ENCODE measurements at places on chromosomes 12 and 14. TPM values are rescaled to one million over a fixed set of nuclear protein-coding genes. Genes with fewer than 3 reads are reported as not detected.

DNA sequence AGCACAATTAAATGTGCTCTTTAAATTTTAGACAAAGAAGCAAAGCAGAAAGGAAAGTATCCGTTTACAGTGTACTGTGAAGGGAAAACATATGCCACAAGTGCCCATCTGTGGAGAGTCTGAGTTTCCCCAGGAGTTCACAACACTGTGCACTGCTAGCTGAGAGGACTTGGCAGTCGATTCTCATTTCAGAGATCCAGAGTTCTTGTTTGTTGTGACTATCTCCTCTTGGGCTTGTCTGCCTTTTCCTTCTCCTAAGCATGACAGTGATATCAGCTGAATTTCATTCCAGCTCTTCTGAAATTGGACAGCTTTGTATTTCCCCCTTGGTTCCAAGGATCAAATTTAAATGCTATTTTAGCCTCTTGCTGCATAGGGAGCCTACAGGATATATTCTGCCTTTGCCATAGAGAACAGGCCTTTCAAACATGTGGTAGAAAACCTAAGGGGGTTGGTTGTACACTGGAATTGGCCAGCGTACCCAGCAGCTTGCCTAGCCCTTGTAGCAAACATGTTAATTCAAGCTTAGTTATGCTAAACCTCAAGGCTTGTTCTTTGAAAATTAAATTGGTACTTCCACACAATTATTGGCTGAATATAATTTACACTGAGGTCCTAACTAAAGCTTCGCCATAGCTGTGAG lies 259.2 kb upstream of the NOVA1 start:
- no peak for DNase-seq

DNA sequence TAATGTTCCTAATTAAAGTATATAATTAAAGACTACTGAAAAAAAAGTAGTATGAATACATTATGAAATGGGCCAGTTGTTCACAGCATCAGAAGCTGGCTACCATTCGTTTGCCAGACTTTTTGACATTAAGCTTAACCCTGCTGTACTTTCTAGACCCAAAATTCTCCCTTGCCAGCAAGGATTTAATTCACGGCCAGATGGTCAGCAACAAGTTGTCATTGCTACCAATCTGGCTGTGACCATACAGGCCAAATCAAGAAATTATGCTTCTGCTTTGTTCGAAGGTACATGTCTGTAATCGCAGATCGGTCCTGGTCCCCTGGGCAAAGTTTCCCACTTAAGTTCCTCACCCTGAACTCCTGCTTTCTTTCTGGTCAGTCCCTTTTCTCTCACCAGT lies 217.7 kb upstream of the ATXN7L3B start:
- no peak for DNase-seq

DNA sequence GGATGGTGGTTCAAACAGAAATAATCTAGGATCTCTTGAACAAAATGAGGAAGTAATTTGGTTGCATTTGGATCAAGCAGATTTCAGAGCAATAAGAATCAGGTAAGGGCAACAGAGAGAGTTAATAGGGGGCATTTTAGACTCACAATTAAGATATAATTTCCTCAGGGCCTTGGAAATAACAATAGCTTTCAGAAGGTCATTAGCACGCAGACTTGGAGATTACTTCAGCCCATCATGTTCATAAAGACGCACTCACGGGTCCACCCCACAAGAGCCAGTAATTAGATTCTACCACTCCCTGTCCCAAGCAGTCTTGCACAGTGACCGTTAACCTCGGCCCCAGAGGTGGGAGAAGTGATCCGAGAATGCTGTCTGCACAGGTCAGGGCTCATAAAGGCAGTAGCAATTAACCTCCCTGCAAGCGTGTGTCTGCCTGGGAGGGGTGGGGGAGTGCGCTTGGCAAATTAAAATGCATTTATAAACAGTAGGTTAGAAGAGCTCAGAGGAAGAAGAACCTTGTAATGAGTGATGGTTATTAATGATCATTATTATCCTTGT lies 125.7 kb upstream of the CCDC196 start:
- no peak for DNase-seq

GRCh38 chr14:64074961-64075612 lies 219.1 kb downstream of the ESR2 start:
- no peak for DNase-seq

Gene SMCO2
- total RNA-seq, result 0.46 TPM

DNA sequence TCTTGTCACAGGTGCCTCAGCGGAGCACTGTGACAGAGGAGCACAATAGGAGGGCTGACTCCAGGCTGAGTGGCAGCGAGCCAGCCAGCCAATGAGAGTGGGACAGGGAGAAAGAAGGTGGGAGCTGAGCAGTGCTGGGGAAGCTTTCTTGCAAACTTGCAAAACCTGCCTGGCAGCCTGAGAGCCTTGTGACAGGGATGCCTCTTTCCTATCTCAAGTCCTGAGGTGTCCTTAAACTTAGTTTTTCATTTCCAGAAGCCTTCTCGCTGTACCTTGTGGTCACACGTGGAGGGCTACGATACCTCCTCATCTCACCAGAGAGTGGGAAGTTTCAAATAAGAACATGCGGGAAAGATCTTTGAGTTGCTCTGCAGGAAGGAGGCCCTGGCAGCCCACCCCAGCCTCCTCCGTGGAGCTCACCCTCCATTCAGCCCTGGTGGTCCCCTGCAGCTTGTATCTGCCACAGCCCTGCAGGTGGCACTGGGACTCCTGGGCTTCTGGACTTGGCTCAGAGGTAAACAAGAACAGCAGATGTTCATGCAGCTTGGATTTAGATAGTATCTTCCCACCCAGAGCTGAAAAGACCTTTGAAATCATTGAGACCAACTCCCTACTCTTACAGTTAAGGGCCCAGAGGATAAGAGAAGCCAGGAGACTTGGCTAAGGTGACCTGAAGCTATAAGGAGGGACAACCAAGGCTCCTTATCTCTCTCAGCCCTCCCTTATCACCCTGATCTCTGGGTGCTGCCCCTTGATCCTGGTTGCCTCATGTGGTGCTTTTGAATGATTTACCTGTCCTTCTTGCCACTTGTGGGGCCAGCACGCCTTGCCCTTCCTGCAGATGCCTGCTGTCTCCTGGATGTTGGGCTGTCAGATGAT lies 153.5 kb upstream of the MAX start:
- peak; percentile 8 for DNase-seq

DNA sequence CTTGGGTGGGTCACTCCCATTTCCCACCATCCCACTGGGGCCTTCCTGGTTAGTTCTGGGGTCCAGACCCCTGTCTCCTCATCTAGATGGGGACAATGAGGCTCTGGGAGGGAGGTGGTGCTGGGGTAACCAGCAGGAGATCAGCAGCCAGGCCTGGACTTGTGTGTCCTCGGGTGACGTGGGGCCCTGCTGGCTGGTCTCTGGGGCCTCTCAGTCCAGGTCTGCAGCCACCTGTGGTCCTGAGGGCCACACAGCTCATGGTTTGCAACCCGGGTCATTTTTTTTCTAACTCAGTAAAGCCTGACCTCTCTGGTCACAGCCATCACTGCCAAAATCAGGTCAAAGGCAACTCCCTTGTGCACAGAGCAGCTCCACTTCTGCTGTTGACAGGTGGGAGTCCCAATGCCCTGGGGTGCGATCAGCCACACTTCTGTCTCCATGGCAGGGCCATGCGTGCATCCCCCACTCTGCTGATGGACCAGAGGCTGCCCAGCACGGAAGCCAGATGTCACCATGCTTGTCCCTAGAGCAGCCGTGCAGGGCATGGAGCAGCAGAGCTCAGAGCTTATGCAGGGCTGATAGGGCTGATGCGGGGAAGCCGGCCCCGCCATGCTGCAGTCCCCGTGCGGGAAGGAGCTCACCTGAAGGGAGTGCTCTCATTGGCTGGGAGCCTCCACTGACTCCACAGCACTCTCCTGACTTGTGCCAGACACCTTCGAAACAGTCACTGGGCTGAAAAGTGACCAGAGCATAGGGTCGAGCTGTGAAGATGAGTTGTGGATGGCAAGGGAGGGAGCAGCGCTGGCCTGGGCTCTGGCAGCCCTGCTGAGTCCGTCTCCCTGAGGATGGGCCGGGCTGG lies 250.9 kb downstream of the ADGRD1 start:
- no peak for DNase-seq

GRCh38 chr14:36588788-36589187 lies 6.4 kb upstream of the NKX2-8 start:
- DNase-seq, result no peak

- DNase-seq, result no peak
Observed at GRCh38 chr14:94921882-94922585, 152.1 kb upstream of the GSC start.

- no peak for DNase-seq
Observed at GRCh38 chr12:13147688-13148484, 44.4 kb upstream of the GSG1 start.

Gene SLC39A2
- total RNA-seq, result not detected

DNA sequence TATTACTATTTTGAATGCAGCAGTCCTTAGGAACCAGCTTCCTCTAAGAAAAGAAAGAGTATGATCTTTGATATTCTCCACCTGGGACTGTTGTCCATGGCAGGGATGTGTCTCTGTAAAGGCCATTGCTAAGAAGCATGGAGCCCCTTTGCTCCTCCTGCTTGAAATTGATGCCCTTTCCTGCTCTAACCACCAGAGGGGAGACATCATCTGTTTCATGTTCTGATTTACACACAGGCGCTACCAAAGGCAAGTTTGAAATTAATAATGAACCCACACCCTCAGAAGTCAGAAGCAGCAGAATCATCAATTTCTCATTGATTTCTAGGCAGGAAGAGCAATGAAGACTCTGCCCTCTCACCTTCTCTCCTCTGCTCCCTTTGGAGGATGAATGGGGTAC lies 253.8 kb downstream of the RMST start:
- DNase-seq, result no peak

DNA sequence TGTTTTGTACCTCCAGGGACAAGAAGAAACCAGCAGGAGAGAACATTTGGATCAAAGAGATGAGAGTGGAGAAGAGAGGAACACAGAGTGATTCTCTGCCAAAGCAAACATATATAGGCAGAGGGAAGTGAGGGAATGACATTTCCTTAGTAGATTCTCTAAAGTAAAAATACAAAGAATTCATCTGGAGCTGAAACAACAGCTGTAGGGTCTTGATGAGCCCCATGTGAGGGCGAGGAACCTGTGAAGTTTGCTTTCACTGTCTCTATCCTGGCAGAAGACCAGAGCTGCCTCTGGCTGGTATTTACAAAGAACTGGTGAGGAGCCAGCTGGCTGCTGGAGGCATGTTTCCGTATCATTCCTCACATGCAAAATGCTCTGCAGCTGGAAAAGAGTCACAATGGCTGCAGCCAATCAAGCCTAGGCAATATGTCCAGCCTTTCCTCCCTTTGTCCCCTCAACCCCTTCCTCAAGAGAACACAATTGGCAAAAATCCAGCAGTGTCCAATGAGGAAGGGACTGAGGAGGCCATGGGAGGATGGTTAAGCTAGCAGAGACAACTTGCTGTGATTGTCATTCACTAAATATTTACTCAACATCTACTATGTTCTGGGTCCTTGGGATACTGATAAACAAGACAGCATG lies 122.5 kb downstream of the PHLDA1 start:
- DNase-seq, result peak; percentile 9

GRCh38 chr12:96514328-96514727 lies 25.0 kb downstream of the CFAP54 start:
- DNase-seq, result no peak

Gene ITPK1
- 39.2 TPM for total RNA-seq

DNA sequence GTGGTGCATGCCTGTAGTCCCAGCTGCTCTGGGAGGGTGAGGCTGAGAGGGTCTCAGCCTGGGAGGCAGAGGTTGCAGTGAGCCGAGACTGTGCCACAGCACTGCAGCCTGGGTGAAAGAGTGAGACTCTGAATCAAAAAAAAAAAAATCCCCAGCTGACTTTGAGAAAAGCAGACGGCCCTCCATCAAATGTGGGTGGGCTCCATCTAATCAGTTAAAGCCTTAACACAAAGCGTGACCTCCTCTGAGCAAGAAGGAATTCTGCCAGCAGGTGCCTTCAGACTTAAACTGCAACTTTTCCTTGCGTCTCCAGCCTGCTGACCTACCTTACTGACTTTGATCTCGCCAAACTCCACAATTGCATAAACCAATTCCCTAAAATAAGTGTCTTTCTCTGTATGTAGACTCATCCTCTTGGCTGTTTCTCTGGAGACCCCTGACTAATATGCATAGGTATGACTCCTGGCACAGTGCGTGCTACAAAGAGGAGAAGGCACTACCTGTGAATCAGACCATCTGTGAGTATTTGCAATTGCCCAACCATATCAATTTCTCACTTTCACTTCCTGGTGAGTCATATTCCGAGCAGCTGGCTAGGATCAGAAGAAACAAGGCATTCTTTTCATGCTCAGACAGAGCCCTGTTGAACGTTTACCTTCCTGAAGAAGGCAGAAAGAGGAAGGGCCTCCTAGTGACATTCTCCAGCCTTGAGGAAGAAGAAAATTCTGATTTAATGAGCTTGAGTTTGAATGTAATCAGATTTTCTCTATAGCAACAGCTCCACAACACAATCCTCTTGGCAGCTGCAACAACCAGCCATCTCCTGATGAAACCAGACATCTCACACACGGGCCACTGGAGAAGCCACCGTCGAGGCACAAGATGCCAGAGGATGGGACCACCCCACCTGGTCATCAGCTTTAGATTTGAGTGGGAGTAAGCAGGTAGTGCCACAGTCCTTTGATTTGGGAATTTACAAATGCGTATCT lies 54.3 kb downstream of the CLMN start:
- DNase-seq, result no peak

Data from endothelial cell (in vitro differentiated cells).